Activated gamma-delta T cell treated with anti-CD3 and anti-CD28 coated beads, Interleukin-2, amount 50 U/mL, for 16 hours (primary cell): ENCODE measurements at places on chromosomes 5 and 9.

DNA sequence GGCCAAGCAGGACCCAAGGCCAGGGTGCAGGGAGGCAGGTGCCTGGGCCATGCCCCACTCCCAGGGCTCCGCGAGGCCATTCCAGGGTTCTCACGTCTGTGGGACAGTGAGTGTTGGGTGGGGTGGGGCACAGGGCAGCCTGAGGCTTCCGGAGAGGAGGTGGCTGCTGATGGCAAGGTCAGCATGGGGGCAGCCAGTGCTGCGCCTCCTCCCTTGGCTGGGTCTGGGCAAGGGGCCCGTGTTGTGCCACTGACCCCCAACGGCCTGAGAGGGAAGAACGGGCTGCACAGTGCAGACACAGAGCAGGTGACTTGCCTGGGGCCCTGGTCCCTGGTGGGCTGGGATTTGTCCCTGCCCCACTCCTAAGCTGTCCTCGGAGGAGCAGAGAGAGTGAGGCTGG is 82.1 kb downstream of the RXRA start:
- DNase-seq: no peak

GRCh38 chr9:104747245-104747564 is 278 bp upstream of the NIPSNAP3A start:
- DNase-seq: no peak

GRCh38 chr9:38211002-38211401 is 142.0 kb upstream of the SHB start:
- no peak for DNase-seq

DNA sequence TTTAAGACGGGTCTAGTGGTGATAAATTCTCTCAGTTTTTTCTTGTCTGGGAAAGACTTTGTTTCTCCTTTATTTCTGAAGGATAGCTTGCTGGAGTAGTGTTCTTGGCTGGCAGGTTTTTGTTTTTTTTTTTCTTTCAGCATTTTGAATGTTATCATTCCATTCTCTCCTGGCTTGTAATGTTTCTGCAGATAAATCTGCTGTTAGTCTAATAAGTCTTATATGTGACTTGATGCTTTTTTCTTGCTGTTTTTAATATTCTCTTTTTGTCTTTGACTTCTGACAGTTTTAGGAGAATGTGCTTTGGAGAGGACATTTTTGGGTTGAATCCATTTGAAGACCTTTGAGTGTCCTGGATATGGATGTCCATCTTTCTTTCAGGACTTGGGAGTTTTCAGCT is 16.0 kb downstream of the HSD17B4 start:
- DNase-seq: no peak

- no peak for DNase-seq
These were observed 30.7 kb upstream of the SMC5 start for GRCh38 chr9:70228118-70228517.
